ENCODE measurements at places on chromosomes 12 and 14.

DNA sequence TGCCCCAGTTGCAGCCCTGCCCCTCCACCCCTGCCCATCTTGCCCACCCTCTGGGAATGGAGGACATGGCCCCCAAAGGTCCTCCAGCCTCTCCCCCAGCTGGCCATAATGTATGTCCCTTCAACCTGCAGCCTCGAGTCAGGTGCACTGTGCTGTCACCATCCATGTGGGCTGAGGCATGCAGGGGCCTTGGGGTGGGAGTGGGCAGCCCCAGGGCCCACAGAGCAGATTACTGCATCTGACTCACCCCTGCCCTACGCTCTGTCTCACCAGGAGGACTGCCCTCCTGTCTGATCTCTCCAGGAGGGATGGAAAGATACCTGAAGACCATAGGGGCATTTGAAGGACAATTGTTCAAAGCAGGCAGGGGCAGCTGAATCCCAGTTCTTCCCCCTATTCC, 13.3 kb downstream of the SYNDIG1L start:
- no peak for DNase-seq

DNA sequence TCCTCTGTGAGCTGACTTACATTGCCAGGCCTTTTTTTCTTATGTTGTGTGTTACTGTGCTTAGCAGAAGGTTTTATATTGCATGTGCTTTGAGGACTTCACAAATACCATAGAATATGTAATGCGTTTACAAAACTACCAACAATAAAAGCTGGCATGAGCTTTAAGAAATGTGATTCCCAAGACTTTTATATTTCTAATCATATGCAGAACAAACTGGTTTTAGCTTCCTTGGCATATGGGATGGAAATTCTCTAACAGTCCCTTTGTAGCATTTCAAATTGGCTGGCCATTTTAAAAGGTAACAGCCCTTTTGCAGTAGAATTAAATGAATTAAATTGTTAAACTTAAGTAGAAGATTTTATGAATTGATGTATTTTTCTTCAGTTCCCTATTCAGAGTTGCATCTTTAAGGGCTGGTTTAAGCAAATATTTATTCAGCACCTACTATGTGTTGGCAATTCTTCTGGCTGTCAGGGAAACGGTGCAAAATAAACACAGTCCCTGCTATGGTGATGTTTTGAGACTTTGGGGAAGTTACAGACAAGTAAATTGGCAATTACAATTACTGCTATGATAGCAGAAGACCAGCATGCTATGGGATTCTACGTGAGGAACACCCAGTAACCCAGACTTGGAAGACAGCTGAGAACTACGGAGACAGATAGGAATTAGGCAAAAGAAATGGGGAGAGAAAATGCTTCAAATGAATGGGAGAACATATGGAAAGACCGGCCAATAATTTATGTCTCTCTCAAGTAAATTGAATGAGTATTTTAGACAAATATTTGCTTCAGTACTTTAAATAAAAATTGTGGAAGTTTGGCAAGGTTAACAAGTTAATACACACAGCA, 446.4 kb downstream of the EGLN3 start:
- no peak for DNase-seq

GRCh38 chr12:966724-967123, 17.2 kb upstream of the RAD52 start:
- no peak for DNase-seq

DNA sequence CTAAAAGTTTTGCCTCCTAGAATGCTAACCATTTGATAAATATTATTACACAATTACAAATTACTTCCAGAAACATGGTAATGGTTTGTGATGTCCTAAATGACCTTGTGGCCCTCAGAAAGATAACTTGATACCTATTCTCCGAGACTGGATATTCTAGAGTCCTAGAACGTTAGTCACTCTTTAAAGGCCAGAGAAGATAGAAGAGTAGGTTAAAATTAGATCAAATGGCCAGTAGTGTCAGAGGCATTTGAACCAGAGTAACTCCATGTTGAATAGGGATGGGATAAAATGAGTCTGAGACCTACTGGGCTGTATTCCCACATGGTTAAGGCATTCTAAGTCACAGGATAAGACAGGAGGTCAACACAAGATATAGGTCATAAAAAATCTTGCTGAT, 96.6 kb upstream of the ADAMTS20 start:
- no peak for DNase-seq
